ENCODE measurements at places on chromosomes 7 and 10.

DNA sequence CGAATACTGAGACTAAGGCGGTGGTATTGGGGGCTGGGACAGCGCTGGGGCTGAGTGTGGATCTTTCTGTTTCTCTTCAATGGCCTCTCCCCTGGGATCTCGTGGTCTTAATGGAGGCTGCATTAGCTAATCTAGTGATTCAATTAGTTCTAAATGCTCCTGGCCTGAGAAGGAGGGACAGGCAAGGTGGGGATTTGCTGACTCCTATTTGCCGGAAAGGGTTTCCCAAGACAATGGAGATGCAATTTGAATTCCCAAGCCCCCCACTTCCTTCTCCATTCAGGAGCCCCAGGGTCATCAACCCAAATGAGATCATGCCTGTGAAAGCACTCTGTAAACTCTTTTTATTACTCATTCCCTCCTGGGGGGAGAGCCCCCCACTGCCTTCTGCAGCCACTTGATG is 111.7 kb upstream of the PLXNA4 start:
- no peak for DNase-seq

- DNase-seq = no peak
Measured at GRCh38 chr10:14812271-14812670, 25.6 kb downstream of the CDNF start.

DNA sequence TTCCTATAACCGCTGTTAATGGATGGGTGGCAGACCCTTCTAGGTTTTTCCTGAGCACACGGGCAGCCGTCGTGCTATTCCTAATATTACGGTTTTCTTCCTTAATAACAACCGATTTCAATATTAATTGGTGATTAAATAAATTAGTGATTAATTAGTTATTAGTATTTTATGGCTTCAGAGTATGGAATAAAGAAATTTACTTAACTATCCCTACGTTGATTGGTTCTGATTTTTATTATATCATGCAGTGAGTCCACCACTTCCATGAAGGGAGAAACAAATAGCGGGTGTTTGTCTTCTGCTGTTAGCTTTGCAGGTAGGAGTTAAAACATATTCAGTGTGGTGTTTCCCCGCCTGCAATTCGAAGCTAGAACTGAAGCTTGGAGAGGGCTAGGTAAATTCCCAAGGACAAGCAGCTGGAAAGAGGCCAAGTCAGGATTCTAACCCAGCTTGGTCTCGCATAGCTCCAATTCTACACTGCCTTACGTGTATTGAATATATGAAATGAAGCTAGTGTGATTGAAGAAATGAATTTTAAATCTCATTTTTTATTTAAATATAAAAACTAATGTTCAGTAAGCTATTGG is 928 bp upstream of the CSTF2T start:
- DNase-seq = no peak

- DNase-seq = no peak
Measured at GRCh38 chr10:7449063-7449695, 38.3 kb upstream of the SFMBT2 start.

DNA sequence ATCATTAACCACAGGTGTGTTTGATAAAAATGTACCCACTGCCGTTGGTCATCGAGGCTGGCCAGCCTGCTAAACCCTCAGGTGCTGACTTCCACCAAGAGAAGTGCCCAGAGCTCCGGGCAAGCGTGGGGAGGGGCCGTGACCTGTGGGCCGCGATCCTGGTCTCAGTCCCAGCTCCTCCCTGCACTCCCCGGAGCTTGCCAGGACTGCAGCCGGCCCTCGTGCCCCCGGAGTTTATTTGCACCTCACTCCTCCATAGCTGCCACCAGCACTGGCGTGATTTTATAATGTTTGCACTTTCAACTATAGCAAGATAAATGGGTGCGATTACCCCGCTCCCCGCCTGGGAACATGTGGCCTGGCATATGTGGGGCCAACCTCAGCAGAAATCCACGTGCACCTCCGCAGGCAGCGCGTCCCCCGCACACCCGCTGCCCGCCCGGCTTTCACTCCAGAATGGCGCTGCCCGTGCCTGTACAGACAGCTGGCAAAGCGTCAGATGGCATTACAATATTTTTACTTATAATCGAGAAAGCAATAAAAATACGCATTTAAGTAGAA is 30.8 kb downstream of the UNCX start:
- no peak for DNase-seq

- DNase-seq = no peak
Measured at GRCh38 chr7:132191418-132191817, 384.9 kb downstream of the PLXNA4 start.

DNA sequence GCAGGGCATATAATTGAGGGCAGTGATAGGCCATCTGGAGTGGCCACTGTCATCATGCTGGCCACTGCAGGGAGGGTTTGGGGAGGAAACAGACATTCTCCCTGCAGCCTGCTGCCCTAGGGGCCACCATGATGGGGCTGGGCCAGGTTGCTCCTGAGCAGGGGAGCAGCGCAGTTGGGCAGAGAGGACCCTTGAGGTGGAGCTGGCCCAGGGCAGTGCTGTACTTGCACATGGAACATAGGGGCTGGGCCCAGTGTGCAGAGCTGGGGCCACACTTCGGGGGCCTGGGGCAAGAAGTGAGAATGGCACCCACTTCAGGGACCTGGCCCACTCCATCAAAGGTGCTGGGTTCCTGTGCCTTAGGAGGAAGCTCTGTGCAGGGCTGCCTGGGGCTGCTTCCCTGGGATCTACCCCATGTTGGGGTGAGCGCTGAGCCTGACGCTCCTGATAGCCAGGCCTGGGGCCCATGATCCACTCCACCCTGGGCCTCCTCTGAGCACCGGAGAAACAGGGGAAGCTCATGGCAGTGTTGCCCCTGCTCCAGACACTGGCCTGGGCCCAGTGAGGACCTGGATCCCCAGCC is 21.3 kb upstream of the NUB1 start:
- DNase-seq = no peak

GRCh38 chr10:74300666-74301065 is 149.6 kb downstream of the ADK start:
- DNase-seq = no peak

GRCh38 chr7:17095931-17096330 is 202.5 kb upstream of the AHR start:
- no peak for DNase-seq

DNA sequence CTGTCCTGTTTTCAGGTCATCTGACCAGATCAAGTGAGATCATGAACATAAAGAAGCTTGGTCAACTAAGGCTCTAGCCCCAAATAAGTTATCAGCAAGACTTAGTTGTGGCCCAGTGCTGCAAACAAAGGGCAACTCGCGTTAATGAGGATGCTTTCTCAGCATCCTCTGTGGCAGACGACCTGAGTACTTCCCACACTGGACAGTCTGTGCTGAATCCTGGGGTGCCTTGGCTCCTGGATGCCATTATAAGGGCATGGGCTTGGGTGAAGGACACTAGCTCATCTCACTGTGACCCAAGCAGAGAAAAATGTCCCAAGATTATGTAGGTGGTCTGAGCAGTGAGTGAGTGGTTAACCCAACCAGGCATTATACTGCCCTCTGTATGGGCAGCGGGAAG is 13.9 kb downstream of the CPA5 start:
- DNase-seq = no peak

GRCh38 chr7:117780832-117781231 is 92.4 kb downstream of the CTTNBP2 start:
- DNase-seq = no peak

DNA sequence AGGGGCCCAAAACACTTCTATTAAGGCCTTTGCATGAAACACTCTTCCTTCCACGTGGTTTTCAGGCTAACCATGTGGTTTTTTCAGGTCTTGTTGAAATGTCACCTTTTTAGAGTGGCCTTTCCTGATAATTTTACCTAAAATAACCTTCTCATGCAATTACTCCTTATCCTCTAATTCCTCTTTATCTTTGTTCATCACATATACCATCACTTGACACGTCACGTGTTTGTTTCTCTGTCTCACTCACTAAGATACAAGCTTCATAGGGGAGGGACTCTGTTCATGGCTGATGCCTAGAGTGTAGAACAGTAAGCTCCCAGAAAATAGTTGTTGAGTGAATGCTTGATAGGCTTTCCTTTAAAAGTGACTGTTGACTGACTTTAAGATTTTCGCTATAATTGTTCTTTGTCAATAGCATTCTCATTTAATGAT is 63.7 kb downstream of the ST7 start:
- DNase-seq = no peak

Measured in cortex of kidney (tissue), 1 donor.